CD4-positive, alpha-beta T cell treated with Interferon gamma for 1 hour (primary cell): ENCODE measurements at places on chromosomes 3 and 15.

DNA sequence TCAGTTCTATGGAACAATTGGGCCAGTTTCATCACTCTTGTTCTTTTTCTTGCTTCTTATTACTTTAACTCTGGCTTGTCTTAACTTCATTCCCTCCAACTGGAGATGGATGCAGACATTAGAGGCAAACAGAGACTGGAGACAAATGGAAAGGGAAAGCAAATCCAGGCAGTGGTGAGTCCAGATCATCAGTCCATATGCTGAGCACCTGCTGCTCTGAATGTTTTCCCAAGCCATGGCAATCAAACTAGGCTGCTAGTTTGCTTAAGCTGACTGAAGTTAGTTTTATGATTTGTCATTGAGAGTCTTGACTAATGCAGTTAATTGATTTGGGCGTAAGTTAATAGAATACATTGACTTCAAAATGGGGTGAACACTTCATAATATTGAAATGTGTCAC lies 41.0 kb upstream of the TBC1D5 start:
- DNase-seq = no peak

DNA sequence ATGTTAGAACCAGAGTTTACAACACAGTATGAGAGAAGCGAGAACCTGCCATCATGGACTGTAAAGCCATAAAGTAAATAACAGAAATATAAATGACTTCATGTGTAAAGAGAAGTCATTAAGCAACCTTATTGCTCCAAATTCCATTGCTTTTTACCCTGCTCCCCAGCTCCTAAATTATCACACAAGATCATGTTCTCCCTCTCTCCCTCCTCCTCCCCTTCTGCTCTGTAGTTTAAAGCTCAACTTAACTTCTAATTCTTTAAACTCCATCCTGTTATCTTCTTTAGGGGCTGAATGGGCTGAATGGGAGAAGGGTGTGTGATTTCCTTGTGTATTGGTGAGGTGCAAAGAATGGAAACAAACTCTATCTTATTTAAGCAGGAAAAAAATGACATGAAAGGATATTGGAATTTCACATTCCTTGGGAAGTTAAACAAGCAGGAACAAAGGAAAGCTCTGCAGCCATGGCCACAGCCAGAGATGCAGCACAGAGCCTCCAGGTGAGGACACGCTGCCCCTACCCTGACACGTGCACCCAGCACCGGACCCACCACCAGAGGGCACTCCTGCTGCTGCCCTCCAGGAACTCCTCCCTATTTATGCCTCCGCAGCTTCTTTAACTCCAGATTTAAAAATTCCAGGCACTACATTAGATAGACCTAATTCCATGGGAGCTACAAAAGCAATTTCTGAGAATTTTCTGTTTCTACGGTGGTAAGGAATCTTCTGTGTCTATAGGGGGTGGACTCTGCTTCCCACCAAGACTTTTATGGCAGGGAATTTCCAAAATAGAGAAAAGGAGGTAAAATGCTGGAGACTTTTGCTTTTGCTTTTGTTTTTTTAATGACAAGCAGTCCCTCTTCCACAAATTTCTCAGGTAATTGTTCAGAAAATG lies 76.9 kb upstream of the ABI3BP start:
- DNase-seq = peak; percentile 21

- DNase-seq = no peak
These were observed 12.1 kb downstream of the TBC1D2B start for GRCh38 chr15:78065284-78065872.

GRCh38 chr15:90685591-90686434 lies 31.3 kb upstream of the BLM start:
- no peak for DNase-seq

- DNase-seq = no peak
These were observed 28.6 kb upstream of the THRB start for GRCh38 chr3:24523215-24523614.

DNA sequence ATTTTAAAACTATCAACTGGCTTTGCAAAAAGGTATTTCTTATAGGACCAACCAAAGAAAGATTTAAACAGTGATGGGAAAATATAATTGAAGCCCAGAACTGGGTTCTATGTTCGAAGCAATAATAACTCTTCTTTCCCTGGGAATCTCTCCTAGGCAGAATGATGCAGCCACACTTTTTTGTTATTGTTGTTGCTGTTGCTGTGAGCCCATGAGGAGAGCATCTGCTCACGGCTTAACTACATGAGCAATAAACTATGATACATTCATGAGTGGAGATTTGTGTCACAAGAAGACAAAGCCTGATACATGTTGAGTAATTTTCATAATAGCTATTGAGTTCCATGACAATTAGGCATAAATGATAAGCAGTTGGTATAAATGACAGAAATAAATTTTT lies 80.5 kb downstream of the CRTC3 start:
- DNase-seq = no peak

- no peak for DNase-seq
These were observed 54.1 kb downstream of the GUCA1C start for GRCh38 chr3:108899530-108899929.

DNA sequence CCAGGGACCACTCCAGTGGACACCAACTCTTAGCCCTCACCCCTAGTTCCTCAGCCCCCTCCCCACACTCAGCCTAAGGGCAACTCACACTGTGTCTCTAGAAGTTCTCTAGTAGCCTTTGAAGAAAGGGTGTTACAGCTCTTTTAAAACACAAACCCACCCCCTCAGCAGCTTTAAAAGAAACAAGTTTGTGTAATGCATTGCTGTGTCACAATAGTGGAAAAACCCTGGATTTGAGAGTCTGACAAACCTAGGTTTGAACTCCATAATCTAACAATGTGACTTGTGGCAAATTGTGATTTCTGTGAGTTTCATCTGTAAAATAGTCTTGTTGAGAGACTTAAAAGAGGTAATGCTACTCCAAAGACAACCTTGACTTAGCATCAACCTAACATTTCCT lies 54.0 kb downstream of the PLCH1 start:
- DNase-seq = no peak

DNA sequence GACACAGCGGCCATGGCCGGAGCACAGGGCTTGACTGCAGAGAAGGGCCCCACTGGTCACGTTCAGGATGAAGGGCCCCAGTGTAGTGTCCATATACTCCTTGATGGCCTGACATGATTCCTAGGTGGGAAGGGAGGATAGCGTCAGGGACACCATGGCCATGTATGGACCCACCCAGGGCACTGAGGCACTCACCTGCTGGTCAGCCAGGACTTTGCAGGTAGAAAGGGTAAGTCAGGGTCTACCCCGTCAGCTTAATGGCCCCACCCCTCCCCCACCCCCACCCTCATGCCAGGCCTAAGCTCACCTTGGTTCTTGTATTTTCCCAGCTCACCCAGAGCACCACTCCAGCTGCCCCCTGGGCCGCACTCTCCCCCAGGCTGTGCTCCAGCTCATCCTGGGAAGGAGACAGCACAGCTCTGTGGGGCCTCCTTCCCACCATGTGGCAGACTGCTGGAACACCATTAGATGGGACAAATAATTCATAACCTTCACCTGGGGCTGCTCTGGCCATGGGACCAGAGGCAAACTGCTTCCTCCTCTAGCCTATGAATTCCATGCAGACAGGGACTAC lies 1.6 kb upstream of the HYAL3 start:
- DNase-seq = no peak

DNA sequence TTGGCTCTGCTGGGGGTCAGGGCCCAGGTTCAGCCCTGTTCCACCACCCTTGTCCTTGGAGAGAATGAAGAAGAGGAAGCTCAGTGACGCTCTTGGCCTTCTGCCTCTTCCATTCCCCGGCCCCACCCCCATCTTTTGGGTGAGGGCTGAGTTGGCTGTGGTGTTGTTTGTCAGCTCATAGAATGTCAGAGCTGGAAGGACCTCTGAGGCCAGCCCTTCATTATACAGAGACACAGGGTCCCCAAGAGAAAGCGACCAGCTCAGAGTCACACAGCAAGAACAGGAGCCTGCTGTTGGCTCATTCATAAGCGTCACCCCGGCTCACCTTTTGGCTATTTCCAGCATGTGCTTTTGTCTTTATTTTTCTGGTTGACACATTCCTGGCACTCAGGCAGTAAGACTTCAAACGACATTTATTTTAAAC lies 68.2 kb downstream of the AAGAB start:
- DNase-seq = peak; percentile 30

GRCh38 chr3:122689587-122689986 lies 8.9 kb downstream of the PARP14 start:
- DNase-seq = no peak

- DNase-seq = no peak
These were observed 152.9 kb downstream of the IGF1R start for GRCh38 chr15:98801234-98801561.

GRCh38 chr3:7504886-7505775 lies 644.2 kb downstream of the GRM7 start:
- no peak for DNase-seq

DNA sequence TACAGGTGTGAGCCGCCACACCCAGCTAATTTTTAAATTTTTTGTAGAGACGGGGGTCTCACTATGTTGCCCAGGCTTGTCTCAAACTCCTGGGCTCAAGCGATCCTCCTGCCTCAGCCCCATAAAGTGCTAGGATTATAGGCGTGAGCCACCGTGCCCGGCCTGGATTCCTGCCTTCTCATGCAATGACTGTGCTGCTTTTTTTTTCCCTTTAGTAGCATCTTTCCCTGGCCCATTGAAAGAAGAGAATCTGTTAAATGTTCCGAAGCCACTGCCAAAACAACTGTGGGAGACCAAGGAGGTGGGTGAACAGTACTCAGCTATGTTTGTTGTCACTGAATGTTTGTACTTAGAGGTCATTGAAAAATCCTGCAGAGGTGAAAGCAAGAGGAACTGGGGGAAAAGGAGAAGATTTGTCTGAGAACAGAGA lies 88.0 kb downstream of the CRTC3 start:
- DNase-seq = no peak

GRCh38 chr3:62970648-62971047 lies 95.4 kb upstream of the CADPS start:
- DNase-seq = no peak

- DNase-seq = no peak
These were observed 127.2 kb downstream of the NFKBIZ start for GRCh38 chr3:101976473-101976872.

GRCh38 chr3:116947148-116947547 lies 237.6 kb downstream of the TUSC7 start:
- no peak for DNase-seq

GRCh38 chr3:173624086-173624485 lies 226.5 kb downstream of the NLGN1 start:
- DNase-seq = no peak

DNA sequence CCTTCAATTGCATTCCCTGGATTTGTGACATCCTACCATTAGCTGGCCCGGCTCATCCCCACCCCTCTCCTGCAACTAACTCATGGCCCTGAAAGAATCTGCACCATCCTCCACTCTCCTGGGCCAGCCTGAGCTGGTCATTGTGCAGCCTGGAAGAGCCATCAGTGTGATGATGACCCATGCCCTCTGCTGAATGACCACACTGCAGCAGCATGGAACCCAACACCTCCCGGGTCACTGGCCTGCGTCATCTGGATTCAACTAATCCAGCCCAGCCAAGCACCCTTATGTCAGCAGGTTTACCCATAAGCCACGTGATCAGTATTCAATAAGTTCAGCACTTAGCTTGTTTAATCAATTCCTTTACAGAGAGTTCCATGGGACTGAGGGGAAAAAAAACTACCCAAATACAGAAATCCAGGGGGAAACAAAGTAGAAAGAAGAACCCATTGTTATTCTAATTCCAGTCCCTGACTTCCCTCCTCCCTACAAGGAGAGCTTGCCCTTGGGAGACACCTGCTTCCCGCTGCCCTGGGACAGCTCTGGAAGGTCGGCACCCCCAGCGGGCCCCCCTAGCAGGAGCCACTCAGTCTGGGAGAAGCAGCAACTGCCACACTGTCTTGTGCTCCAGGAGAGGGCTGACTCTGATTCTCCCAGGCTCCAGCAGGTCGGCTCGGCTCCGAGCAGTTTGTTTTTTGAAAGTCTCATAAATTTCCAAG lies 309.1 kb upstream of the TLE3 start:
- DNase-seq = no peak

DNA sequence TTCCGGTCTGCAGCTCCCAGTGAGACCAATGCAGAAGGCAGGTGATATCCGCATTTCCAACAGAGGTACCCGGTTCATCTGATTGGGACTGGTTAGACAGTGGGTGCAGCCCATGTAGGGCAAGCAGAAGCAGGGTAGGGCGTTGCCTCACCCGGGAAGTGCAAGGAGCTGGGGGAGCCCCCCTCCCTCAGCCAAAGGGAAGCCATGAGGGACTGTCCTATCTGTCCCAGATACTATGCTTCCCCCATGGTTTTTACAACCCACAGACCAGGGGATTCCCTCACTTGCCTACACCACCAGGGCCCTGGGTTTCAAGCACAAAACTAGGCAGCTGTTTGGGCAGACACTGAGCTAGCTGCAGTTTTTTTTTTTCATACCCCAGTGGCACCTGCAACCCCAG lies 71.8 kb downstream of the CPNE4 start:
- DNase-seq = no peak

DNA sequence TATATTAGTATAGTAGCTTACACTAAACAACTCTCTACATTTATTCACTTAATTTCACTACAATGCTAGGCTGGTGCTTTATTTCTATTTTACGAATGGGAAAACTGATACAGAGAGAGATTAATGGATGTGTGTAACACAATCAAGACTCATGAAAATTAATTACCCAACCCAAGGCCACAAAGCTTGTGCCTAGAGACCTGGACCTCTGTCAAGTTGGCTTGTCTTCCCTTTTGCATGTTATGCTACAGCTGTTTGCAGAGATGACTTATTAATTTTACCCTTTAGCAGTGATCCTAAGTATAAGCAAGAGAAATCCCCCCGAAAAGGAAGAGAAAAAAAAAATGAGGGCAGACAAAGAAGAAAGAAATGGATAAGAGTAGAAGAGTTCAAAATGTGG lies 162.5 kb downstream of the C3orf38 start:
- no peak for DNase-seq

DNA sequence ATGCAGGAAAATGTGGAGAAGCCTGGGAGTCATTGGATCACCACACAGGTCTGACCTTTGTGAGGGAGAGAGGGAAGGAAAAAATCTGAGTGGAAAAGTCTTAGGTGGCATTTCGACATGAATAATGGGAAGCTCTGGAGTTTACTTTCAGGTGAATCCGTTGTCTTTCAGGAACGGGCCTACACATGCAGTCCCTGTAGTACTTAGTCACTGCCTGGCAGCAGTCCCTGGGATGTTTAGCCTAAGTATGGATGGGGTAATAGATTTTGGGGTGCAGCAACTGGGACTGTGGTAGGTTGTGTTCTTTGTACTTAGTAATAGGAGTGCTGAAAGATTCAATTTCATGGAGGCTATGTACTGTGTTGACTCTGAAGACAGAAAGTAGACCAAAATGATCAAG lies 227.5 kb upstream of the EPHA3 start:
- no peak for DNase-seq

- no peak for DNase-seq
These were observed 33.8 kb upstream of the BLM start for GRCh38 chr15:90683371-90683770.

- DNase-seq = no peak
These were observed 925.6 kb downstream of the FHIT start for GRCh38 chr3:60325610-60326170.

DNA sequence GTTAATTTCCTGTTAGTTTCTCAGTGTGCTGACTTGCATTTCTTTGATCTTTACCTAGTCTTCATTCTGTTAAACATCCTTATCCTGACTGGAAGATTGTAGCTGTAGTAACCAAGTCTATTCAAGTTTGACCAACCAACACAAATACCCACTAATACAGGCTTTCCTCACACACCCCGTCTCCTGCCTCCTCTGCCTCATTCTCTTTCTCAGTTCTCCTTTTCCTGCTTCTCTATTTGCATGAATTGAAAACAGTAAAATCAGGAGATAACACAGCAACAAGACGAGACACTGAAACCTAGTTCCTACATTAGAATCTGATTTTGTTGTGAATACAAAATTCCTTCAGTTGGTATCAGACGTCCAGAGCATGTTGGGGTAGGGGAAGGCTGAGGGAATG lies 116.9 kb upstream of the ARPP21 start:
- no peak for DNase-seq

GRCh38 chr15:99452010-99452409 lies 113.8 kb upstream of the MEF2A start:
- no peak for DNase-seq
